NCI-H2107 (cell line): ENCODE measurements at places on chromosomes 6 and 20.

- DNase-seq, result no peak
Observed at GRCh38 chr6:4977468-4977867, 26.4 kb downstream of the RPP40 start.

DNA sequence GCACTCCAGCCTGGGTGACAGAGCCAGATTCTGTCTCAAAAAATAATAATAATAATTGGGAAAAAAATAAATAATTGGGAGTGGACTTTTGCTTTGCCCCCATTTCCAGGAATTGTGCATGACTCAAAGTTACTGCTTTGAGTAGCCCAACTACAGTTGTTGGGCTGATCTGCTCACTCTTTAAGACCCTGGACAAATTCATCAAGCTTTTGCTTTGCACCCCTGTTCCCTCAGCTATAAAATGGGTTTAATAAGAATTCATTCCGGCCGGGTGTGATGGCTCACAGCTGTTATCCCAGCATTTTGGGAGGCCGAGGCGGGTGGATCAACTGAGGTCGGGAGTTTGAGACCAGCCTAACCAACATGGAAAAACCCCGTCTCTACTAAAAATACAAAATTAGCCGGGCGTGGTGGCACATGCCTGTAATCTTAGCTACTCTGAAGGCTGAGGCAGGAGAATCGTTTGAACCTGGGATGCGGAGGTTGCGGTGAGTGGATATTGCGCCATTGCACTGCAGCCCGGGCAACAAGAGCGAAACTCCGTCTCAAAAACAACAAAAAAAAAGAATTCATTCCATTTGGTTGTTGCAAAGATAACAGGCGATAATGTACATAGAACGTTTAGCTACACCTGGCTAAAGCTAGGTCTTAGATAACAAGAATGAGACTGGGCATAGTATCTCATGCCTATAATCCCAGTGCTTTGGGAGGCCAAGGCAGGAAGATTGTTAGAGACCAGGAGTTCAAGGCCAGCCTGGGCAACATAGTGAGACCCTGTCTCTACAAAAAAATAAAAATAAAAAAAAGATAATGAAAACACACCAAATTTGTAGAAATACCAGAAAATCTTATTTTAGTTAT lies 87.9 kb upstream of the ZNF217 start:
- DNase-seq, result no peak

- no peak for DNase-seq
Observed at GRCh38 chr20:12936020-12936419, 72.8 kb upstream of the SPTLC3 start.

DNA sequence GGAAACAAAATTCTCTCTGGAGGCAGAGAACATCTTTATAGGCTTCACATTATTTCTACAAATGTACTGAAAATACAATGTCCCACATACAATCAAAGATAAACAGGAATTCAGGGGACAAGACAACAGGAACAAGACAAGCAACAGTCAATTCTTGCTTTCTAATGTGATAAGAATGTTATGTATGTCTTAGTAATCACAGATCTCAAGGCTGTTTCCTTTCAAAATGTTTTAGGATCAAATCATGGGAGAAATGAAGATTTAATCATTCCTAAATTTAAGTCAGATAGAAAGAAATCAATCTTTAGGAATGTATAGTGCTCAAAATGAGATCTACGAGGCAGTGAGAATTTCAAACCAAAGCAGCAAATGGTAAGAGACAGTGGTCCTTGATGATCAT lies 32.1 kb downstream of the NEDD9 start:
- no peak for DNase-seq

GRCh38 chr6:36912586-36912985 lies 26.8 kb downstream of the C6orf89 start:
- no peak for DNase-seq

- no peak for DNase-seq
Observed at GRCh38 chr20:22403022-22403631, 181.2 kb downstream of the FOXA2 start.

GRCh38 chr6:39724787-39725631 lies at the start of gene KIF6:
Gene KIF6, minus strand, starts transcription at chr6:39725408. Its CDS starts 98 bp downstream, at chr6:39725310.
- peak; percentile 68 for DNase-seq

GRCh38 chr20:41086402-41087324 lies 50.7 kb upstream of the PLCG1 start:
- peak; percentile 9 for DNase-seq

GRCh38 chr20:31551163-31552081 lies 37.2 kb downstream of the HM13 start:
- DNase-seq, result no peak

DNA sequence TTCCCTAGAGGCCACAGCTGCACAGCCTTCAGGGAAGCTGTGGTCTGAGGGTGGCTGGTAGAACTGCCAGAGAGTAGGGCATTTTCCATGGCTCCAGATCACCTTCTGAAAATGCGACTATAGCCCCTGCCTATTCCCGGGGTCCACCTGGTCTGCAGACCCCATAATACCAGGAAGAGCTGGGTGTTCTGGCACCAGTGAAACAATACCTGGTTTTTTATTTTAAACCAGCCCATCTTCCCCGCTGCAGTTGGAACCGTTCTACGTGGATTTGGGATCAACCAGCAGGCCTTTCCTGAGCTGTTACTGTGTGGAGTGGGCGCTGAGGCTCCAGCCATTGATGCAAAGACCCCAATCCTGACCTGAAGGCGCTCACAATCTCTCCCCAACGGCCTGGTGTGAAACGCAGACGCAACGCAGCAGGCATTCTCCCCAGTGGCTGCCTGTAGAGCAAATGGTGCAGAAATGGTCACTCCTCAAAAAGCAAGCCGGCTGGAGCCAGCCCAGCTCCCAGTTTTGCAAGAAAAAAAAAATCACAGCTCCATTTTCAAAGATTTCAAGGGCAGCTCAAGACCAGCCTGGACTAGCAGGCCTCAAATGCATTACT lies 11.3 kb downstream of the NPEPL1 start:
- DNase-seq, result no peak

- no peak for DNase-seq
Observed at GRCh38 chr20:29878281-29878741, 1379.2 kb upstream of the DEFB115 start.

DNA sequence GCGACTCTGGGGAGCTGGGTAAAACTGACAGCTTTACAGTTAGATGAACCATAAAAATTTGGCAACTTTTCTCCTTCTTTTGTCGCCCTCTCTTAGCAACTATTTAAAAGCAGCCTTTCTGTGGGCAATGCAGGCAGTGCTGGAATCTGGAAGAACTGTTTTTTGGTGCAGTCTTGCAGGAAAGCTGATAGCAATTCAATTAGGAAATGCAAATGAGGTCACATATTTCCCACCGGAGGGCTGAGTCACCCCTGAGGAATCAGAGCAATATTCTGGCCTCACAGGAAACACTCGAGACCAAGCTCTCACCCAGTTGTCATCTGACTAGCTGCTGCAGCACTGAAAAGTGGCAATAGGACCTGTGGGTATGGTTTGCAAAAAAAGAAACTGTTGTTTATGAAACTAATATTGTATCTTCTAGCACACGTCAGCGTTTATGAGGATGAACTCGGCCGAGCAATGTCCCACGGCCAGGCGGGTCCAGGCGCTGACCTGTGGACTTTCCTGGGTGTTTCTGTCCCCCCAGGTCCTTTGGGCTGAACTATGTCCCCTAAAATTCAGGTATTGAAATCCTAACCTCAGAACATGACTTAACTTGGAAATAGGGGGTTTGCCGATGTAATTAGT lies 312.3 kb downstream of the TAF4 start:
- DNase-seq, result no peak

DNA sequence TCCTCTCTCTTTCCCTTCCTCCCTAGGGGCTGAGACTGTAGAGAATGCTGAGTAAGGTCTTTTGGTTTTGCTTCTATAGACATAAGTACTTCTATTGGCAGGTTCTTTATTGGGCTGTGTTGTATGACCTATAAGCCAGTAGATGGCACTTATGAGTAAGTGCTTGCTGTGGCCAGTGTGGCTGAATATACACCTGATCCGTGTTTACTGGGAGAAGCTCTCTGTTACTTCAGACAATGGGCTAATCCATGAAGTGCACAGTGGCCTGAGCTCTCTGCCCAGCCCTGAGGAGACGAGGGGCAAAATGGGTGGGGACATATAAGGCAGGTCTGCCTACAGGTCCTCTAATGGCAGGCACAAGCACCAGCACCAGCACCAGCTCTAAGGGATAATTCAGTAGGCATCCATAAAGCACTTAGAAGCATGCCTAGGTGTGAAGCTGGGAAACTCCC lies 610.3 kb downstream of the RNF144B start:
- DNase-seq, result no peak

DNA sequence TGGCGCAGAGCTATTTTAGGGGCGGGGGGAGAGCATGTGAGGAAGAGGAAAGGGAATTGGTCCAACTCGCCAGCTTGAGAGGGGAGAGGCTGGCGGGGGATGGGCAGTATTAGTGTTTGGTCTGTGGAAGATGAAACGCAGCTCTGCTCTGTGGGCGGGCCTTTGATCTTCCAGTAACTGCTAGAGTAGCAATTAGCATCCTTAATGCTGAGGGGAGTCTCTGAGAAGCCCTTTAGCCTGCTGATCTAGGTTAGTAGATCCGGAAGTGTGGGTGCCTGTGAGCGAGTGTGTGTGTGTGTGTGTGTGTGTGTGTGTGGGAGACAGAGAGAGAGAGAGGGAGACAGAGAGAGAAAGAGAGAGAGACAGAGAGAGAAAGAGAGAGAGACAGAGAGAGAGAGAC lies 117.2 kb upstream of the BACH2 start:
- DNase-seq, result peak; percentile 15

GRCh38 chr6:5135788-5136376 lies 50.7 kb downstream of the PPP1R3G start:
- DNase-seq, result no peak

DNA sequence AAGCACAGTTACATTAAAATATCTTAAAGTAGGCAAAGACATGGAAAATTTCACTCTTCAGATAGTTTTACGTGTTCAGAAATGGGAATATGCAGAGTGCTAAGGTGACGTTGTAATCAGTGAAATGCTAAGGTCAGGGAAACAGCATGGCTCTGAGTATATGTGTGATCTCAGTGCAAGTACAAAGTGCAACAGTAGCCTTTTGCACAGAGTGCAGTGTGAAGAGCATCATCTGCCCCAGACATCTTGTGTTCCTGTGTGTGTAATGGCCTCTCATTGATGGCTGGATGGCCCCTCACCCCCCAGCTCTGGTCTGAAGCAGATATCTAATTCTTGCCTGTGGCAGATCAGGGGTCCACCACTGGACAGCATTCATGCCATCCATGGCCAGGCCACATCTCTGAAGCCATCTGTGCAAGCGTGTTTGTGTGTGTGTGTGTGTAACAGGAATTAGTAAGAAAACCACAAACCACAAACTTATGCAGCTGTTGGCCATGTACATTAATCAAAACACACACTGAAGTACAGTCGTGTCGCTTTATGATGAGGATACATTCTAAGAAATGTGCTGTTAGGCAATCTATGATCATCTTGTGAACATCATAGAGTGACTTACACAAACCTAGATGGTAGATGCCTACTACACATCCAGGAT lies 165.1 kb downstream of the RALGAPA2 start:
- no peak for DNase-seq

DNA sequence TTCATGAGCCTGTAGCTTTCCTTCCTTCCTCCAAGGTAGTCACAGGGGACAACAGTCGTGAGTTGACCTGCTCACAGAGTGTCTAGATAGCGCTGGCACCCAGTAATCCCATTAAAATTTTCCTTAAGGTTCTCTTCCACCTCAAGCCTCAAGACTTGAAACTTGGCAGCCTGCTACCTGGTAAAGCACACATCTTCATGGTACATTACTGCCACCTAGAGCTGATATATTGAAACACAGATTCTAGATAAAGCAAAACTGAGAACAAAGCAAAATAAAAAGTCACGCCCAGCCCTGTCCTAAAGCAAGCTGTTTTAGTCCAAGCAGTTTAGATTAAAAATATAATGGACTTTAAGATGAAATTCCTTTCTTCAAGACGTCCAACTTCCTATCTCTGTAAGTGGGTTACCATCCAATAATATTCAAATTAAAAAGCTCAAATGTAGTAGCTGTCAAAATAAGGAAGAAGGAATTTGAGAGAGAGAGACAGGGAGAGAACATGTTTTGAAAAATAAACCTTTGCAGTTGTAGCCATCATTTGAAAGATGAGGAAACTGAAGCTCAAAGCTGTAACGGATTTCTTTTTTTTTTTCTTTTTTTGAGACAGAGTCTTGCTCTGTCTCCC lies 50.7 kb upstream of the CD83 start:
- DNase-seq, result no peak

- no peak for DNase-seq
Observed at GRCh38 chr6:12064131-12064530, 52.0 kb downstream of the HIVEP1 start.

DNA sequence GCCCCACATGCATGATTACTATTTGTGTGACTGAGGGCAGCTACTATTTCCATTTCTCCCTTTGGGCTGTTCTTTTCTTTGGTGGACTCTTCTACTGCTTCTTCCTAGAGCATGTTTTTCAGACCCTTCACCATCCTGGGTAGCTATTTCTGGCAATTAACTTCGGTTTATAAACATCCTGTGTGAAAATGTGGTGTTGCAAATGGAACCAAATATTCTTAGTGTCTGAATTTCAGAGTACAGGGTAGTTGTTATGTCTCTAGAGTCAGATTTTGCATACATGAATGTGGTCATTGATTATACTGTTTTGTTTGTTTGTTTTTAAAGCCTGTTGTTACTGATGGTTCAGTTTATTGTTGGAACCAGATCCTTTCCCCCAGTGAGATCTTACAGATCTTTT lies 49.7 kb downstream of the PROKR2 start:
- DNase-seq, result no peak

- no peak for DNase-seq
Observed at GRCh38 chr6:99901596-99902384, 92.2 kb downstream of the MCHR2 start.

- DNase-seq, result no peak
Observed at GRCh38 chr6:149855040-149855654, 9.0 kb downstream of the LRP11 start.

GRCh38 chr6:132952986-132953385 lies 138.6 kb downstream of the RPS12 start:
- DNase-seq, result no peak

- DNase-seq, result no peak
Observed at GRCh38 chr6:131683479-131683878, 17.7 kb downstream of the OR2A4 start.

- no peak for DNase-seq
Observed at GRCh38 chr6:75528423-75528822, 34.8 kb upstream of the FILIP1 start.

- no peak for DNase-seq
Observed at GRCh38 chr20:1876217-1876921, 18.8 kb upstream of the SIRPA start.
